Stimulated activated CD8-positive, alpha-beta memory T cell treated with anti-CD3 and anti-CD28 coated beads, Interleukin-4, amount 100 ng/mL, for 4 hours (primary cell): ENCODE measurements at places on chromosomes 1 and 21.

GRCh38 chr1:147821883-147822282 lies 61.5 kb upstream of the GJA5 start:
- DNase-seq, result no peak

- no peak for DNase-seq
Measured at GRCh38 chr21:26055841-26056264, 114.7 kb downstream of the APP start.

- DNase-seq, result no peak
Measured at GRCh38 chr1:183887826-183888819, 83.2 kb downstream of the RGL1 start.

GRCh38 chr1:44110916-44111315 lies 7.7 kb upstream of the KLF17 start:
- DNase-seq, result no peak

- DNase-seq, result no peak
Measured at GRCh38 chr1:229433364-229434004, 410 bp downstream of the ACTA1 start.

- DNase-seq, result no peak
Measured at GRCh38 chr1:229031481-229032341, 239.2 kb upstream of the RAB4A start.

- DNase-seq, result no peak
Measured at GRCh38 chr1:157963713-157964112, 29.7 kb upstream of the KIRREL1 start.

GRCh38 chr1:161083748-161084596 lies 5.4 kb downstream of the NECTIN4 start:
- DNase-seq, result no peak
